ENCODE measurements at places on chromosomes 7 and 10.
A peak's percentile ranks its signal among the peaks of the same experiment; 100 is the strongest.

DNA sequence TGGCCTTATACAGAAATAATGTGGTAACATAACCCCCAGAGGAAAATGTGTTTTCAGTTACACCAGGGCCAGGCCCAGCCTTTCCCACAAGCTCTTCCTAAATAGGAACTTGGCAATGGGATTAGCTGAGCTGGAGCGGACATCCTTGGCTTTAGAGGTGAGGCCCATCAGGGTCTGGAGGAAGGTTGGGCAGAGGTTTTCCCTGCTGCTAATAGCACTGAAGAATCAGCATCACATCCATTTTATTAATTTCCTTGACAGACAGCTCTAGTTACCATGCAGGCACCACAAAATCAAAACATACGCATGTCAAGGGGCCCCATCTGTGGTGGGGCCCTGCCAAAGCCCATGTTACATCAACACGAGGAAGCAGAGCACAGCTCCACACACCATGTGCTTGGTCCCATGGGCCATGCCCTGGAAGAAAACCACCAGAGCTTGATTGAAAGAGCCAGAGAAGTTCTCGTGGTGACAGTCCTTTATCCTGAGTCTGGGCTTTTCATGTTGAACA is 566.6 kb downstream of the KCNMA1 start:
- no peak for DNase-seq

GRCh38 chr10:76784076-76784475 is 853.5 kb downstream of the KCNMA1 start:
- no peak for DNase-seq

GRCh38 chr10:91613411-91614187 is 19.3 kb downstream of the PPP1R3C start:
- DNase-seq, result no peak

- DNase-seq, result peak; percentile 78
These were observed 13.9 kb downstream of the CREB3L2 start for GRCh38 chr7:137987968-137988367.

GRCh38 chr10:52216852-52217251 is 97.2 kb upstream of the DKK1 start:
- peak; percentile 71 for DNase-seq

- DNase-seq, result no peak
These were observed 135.7 kb downstream of the DYNC2I1 start for GRCh38 chr7:158991824-158992621.

DNA sequence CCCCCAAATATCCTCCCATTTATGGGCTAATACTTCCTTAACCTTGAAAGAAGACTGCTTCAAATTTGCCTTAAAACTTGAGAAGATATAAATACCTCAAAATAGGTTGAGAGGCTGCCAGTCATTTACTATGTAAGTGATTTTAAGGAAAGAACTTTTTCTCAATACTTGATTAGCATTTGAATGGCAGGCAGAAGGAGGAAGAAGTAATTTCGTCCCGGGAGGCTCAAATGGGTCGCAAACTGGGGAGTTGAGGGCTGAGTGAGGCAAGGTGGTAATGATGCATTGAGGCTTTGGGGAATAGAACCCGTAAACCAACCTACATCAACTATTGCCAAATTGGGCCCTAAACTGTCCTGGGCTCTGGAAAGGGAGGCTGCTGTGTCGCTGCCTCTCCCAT is 11.1 kb downstream of the CAMK1D start:
- DNase-seq, result no peak

DNA sequence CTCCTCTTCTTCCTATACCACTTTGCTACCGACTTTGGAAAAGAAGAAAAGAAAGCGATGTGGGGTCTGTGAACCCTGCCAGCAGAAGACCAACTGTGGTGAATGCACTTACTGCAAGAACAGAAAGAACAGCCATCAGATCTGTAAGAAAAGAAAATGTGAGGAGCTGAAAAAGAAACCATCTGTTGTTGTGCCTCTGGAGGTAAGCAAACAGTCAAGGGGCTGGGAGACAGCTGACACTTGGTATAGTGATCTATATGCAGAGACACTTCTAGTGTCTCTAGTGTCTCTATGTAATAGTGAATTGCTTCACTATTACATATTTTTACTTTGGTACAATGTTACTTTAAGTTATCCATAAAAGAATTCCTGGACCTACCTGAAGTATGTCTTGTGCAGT is 13.9 kb downstream of the TET1 start:
- DNase-seq, result no peak

DNA sequence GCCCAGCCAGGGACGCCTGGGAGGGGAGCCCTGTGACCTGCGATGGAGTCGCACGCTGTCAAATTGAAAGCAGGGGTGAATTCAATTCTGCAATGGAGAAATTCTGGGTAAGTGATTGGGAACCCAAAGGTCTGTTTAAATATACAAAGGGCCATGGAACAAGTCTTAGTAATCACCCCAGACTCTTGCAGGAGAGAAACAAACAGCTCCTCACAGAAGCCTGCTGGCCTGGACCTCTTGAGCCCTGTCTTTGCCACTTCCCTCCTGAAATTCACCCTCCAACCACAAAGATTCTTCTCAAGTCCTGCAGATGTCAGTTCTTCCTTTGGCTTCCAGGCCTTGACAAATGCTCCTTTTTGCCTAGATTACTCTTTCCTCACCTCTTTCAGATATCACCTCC is 97.3 kb downstream of the GLI3 start:
- DNase-seq, result no peak

GRCh38 chr7:100949933-100950443 is 654 bp downstream of the MUC3A start:
- no peak for DNase-seq
